Iris pigment epithelial cell (primary cell): ENCODE measurements at places on chromosomes 7 and 10.

- no peak for DNase-seq
Observed at GRCh38 chr7:85156661-85157208, 30.1 kb downstream of the SEMA3D start.

GRCh38 chr10:18822156-18822555, 162.9 kb downstream of the ARL5B start:
- peak; percentile 11 for DNase-seq

- no peak for DNase-seq
Observed at GRCh38 chr10:107440741-107441140, 276.2 kb upstream of the SORCS1 start.

DNA sequence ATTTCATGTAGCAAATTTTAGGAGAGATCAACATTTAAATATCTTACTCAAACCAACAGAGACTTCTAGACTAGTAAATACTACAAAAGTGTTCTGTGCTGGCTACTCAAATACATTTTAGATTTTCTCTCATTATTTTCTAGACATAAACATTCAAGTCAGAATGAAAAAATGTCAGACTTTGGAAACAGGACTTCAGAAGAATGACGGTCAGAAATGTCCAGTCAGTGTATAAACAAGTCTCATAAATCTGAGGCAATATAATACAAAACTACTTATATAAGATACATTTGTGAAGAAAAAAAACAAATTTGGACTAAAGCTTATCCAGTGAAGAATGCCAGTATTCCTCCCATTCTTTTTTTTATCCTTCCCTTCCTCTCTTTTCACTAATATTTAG, 25.9 kb downstream of the RNLS start:
- peak; percentile 77 for DNase-seq

DNA sequence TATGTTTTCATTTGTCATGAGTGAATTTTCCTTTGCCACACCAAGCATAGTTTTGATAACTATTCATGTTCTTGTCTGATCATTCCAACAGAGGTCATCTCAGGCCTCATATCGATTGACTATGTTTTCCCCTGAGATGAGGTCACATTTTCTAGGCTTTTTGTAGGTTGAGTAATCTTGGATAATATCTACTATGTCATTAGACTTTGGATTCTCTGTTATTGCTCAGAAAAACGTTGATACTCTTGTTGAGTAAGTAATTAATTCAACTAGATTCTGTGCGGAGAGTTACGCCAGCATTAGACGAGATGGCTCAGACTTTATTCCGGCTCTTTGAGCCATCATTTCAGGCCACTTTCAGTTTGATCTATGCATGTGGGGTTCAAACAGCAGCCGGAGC, 57.7 kb downstream of the KLF6 start:
- DNase-seq, result no peak

- peak; percentile 44 for DNase-seq
Observed at GRCh38 chr7:106365252-106366005, 80.6 kb upstream of the NAMPT start.

DNA sequence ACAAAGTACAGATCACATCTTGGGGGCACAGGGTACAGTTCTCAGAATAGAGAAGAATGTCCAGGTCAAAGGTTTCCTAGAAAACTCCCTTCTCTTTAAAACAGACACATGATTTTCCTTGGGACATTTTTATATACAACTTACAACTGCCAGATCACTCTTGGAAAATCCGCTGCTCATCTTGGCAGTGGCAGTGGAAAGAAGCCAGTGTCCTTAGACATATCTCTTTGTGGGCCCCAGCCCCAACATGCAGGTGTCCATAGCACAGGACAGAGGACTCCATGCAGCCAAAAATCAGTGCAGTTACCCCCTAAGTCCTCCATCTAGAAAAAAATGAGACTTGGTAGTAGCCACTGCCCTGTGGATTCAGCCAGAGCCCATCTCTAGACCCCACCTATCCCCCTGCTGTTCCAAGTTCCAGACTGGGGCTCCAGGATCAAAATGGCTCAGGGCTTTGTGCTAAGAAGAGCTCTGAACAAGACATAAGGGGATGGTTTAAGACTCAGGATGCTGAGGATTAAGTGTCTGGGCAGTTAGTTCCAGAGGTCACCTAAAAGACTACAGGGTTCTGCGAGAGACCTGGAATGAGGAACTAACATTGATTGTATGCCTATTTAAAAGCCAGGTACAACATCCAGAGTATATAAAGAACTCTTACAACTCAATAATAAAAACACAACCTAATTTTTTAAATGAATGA, 34.4 kb downstream of the HIPK2 start:
- DNase-seq, result peak; percentile 50

GRCh38 chr7:151632750-151633515, 113.2 kb upstream of the RHEB start:
- peak; percentile 81 for DNase-seq

DNA sequence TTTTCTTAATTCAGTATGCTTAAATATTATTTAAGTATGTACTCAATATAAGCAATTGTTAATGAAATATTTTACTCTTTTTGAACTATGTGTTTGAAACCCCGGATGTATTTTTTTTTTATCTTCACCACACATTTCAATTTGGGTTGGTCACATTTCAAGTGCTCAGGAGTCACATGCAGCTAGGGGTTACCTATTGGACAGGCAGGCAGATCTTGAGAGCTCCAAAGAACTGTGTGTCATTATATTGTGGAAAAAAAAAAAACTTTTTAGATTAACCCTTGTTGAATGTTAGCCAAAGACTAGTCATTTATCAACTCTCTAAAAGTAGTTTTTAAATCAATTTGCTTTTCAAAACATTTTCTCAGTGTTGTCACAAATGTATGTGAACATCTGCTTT, 37.2 kb downstream of the IKZF1 start:
- DNase-seq, result no peak

- DNase-seq, result peak; percentile 61
Observed at GRCh38 chr10:77251297-77252013, 386.2 kb downstream of the KCNMA1 start.

- DNase-seq, result no peak
Observed at GRCh38 chr10:26540601-26541000, 102.5 kb downstream of the APBB1IP start.

DNA sequence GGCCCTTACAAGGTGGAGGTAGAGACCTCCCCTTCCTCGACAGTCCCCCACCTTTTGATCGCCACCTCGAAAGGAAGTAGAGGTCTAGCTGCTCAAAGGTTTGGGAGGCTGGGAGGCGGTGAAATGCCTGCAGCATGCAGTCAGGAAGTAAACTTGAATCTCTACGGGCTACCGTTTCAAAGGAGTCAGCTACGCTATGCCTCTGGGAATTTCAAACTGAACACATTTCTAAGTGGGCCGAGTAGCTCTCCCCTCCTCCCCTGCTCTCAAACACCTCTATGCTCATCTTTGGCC, 68.0 kb downstream of the CXCL12 start:
- DNase-seq, result no peak

DNA sequence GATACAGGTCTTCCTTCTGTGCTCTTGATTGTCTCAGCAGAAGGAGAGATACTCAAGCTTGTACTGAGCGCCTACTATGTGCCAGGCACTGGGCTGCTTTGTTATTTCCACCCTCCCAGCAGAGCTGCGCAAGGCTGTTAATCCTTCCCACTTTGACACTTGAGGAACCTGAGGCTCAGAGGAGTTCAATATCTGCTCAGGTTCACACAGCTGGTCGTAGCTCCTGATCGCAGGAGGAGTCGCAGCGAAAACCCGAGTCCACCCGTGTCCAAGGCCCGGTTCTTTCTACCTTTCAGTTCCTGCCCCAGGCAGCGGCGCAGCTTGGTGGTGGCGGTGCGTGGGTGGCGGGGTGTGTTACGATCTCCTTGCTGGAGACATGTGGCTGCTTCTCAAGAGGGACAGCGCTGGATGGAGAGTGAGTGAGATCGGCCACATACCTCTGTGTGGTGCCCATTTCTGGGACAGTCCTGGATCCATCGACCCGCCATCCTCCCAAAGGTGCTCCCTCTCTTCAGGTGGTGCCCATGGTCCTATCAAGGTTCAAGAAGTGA, 26.5 kb upstream of the SAMD8 start:
- no peak for DNase-seq

DNA sequence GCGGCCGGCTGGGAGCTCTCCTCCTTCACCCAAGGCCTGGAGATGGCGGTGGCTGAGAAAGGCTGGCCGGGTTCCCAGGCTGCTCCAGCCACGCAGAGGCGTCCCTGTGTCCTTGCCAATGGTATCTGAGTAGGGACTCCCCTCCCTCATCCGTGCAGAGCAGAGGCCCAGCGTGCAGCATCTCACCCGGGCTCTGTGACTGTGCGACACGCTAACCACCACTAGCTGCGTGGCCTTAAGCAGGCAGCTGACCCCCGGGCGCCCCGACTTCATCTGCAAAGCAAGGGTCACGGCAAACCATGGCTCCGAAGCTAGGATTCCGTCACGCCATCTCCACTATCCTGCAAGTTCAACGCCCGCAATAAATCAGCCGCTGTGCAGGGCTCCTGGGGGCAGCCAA, 47.2 kb upstream of the TNRC18 start:
- DNase-seq, result no peak

- DNase-seq, result peak; percentile 24
Observed at GRCh38 chr7:139623518-139623917, 100.0 kb downstream of the CLEC2L start.

GRCh38 chr7:1204460-1205140, 28.1 kb upstream of the UNCX start:
- DNase-seq, result no peak

DNA sequence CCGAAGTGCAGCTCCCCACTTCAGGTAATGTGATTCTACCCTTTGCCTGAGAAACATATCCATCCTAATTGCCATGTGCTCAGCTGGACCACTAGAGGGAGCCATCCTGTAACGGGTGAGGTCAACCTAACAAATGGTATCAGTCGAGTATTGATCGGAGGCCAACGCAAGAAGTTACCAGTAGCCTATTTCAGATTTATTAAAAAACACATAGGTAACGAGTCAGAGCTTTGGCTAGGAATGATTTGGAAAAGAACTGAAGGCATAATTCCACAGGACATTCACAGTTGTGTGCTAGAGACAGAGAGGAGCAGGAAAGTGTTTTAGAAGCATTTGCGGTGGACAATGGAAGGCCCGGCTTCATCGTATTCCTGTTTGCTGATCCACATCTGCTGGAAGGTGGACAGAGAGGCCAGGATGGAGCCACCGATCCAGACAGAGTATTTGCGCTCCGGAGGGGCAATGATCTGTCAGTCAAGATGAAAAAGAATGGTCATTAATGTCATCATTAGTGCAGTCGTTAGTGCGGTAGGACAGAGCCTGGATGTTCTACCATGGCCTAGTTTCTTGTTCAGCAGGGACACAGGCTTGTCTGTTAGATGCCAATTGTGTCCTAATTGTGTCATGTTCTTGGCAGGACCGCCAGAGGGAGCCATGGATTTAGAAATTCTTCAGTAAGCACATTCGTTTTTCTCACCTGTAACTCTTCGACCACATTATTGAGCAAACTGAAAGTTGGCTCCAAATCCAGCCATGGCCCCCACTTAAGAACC, 17.5 kb downstream of the ACTA2 start:
- DNase-seq, result peak; percentile 80

DNA sequence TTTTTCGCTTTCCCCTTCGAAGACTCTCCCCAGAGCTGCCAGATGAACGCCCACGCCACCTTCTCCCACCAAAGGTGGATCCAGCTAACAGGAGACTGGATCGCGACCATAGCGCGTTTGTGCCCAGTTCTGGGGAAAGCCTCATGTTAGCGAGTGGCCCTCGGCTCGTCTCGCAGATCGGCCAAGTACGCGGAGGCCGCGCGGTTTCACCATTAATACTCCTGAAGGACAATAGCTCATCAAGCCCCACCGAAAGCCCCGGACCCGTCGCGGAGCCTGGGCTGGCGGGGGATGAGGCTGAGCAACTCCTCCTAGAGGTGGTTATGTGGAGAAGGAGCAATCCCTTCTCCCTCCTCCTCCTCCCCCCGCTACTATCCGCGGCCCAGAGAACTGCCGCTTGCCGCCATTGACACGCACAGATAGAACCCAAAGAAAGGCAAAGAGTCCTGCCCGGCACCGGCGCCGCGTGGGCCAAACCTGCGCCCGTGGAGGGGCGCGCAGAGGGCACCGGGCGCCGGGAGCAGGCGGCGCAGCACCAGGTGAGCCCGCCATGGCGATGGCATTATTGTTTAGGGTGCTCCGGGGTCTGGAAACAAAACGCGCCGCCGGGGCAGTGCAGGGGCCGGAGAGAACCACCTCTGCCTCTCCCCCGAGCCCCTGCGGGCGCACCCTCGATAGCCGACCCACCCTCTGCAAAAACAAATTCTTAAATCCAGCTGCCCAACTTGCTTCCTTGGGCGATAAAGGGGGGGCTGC, at the start of gene MACROH2A2:
MACROH2A2 (plus strand) TSS at position 385 of the 756 bp plus-strand sequence. CDS start 22,813 bp downstream, outside the sequence.
- peak; percentile 80 for DNase-seq

- peak; percentile 34 for DNase-seq
Observed at GRCh38 chr10:86798025-86798424, 41.6 kb downstream of the BMPR1A start.

DNA sequence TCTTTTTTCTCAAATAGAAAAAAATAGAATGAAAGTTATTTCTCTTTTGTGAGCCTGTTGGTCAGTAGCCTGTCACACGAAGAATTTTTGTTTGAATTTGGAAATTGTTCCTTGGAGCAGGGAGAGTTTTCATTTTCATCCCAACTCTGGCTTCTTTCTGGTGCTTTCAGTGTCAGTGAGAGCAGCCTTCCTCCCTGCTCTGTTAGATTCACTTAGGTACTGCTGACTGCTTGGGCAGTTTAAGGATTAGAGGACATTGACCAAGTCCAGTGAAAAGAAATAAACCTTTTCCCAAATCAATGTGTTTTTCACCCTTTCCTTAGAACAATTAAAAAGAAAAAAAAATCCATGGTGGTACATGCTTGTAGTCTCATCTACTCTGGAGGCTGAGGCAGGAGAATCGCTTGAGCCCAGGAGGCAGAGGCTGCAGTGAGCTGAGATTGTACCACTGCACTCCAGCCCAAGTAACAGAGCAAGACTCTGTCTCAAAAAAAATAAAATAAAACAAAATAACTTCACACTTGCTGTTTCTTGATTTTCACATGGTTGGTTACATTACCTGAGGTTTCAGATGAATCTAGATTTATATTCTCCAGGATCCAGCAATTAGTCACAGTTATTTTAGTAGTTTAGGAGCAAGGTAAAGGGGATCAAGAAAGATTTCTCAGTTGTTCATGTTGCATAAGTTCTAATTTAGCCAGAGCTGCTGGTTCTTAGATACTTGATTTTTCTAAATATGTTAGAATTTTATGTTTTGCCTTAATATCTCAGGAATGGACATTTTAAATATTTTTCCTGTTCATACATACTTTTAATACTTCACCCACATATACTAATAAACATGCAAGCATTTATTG, 63.1 kb downstream of the ZNRF2 start:
- no peak for DNase-seq

GRCh38 chr10:69504576-69505250, 53.4 kb downstream of the TSPAN15 start:
- DNase-seq, result no peak

- no peak for DNase-seq
Observed at GRCh38 chr10:120700426-120700825, 150.7 kb upstream of the WDR11 start.
